ENCODE measurements at places on chromosomes 3 and 15. TPM values are rescaled to one million over a fixed set of nuclear protein-coding genes. Genes with fewer than 3 reads are reported as not detected.

DNA sequence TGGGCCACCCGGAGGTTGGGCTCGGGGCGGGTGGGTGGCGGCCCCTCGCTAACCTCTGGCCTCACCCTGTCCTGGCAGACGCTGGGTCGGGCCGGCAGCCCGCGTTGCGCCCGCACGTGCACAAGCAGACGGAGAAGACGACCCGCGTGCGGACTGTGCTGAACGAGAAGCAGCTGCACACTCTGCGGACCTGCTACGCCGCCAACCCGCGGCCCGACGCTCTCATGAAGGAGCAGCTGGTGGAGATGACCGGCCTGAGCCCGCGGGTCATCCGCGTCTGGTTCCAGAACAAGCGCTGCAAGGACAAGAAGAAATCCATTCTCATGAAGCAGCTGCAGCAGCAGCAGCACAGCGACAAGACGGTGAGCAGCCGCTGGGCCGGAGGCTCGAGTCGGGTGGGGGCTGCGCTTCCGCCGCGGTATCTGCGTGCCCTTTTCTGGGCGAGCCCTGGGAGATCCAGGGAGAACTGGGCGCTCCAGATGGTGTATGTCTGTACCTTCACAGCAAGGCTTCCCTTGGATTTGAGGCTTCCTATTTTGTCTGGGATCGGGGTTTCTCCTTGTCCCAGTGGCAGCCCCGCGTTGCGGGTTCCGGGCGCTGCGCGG is 3.7 kb downstream of the ISL2 start:
- DNase-seq: no peak

Gene ZNF619
- total RNA-seq: 4.9 TPM

DNA sequence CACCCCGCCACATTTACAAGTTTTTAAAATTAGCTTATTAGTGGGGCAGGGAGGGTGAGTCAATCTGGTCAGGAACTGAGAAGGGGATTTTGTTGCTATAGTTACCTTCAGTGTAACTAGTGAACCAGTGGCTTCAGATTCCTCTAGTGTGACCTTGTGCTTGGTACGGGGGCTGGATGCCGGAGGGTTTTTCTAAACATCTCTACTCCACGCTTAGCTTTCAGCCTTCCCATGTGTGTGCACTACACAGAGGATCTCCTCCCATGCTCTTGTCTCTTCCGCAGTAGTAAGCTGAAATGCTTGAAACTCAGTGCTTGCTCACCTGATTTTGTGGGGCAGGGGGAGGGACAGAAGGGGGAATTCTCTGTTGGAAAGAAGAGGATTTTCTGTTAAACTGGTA is 67.9 kb upstream of the AKAP13 start:
- peak; percentile 40 for DNase-seq

GRCh38 chr15:49731187-49732099 is 110.6 kb downstream of the DTWD1 start:
- no peak for DNase-seq

Gene CLRN1
- not detected for total RNA-seq

- DNase-seq: no peak
Observed at GRCh38 chr15:31328428-31328968, 1.9 kb downstream of the KLF13 start.

DNA sequence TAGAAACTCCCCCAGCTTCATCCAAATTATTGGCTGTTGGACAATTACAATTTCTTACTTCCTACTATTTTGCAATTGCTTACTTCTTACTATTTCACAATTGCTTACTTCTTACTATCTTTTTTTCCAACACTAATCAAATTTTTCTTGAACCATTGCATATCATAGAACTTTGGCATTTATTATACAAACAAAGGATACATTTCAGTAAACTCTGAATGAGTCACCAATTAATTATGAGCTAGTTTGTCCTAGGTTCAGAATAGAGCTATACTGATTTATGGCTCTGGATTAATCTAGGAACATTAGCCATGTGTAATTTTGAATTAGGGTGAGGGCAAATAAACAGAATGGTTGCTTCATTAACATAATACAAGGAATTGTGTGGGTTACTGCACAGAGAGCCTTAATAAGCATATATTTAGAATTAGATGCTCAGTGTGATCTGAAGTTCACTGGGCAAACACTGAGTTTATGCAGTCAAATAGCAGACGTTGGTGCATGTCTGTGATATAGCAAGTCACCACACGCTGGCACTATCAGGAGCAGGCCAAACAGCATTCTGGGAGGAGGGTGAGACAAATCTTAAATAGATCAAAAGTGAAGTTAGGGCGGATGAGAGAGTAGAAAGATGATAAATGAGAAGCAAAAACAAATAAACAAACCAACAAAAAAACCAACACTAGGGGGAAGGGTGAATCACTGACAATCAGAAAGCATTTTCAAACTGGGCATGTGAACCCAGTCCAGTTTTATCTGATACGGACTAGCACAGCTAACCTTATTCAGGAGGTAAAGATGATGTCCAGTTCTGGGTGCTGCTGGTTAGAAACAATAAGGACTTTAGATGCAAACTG is 21.5 kb downstream of the GABRR3 start:
- no peak for DNase-seq

Gene HHLA2
- not detected for total RNA-seq

GRCh38 chr3:46713050-46713897 is 4.4 kb downstream of the PRSS50 start:
- DNase-seq: no peak

Gene ZCWPW2
- total RNA-seq: not detected

DNA sequence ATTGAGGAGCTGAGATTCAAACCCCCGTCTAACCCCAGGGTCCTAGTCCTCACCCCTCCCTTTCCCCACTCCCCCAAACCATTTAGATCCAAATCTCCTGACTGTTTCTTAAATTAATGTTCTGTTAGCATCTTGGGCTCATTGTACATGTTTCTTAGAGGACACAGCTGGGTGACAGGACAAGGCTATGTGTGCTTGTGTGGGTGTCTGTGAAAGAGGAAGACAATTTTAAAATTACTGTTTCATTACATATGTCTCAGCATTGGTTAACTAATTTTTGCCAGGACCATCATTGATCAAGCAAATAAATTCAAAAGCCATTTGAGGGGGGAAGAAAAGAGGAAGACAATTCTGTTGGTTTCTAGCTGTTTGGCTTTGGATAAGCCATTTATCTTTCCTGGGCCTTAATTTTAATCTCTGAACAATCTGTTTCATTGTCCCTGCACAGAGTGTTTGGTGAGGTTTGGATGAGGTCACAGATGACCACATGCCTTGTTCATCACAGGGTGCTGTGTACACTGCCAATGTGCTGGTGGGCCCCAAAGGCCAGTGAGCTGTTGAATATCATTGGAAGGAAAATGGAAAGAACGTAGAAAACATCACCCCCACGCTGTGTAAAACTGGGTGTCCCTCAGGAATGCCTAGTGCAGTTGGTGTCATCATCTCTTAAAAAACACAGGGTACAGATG is 51.9 kb downstream of the RPLP1 start:
- no peak for DNase-seq

Gene ITIH4
- 0.69 TPM for total RNA-seq

Gene ADCY5
- total RNA-seq: 0.90 TPM

DNA sequence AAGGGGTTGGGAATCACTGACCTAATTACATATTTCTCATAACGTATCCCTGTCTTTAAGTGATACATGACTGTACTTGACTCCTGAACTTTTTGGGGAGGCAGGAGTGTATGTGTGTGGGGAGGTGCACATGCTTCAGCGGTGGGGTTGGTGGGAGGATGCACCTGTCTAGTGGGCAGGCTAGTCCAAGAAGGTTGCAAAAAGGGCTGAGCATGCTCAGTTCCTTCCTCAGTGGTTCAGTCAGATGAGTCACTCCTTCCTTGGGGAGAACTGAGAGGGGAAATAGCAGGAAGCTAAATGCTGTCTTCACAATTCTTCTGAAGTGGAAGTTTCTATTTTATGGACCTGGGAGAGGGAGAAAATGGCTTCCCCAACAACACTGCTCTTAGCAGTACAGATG is 24.6 kb upstream of the AP4E1 start:
- DNase-seq: peak; percentile 60

GRCh38 chr3:38731522-38731921 is 82.0 kb upstream of the SCN5A start:
- DNase-seq: no peak

- no peak for DNase-seq
Observed at GRCh38 chr15:77846986-77847385, 214.3 kb upstream of the LINGO1 start.

- no peak for DNase-seq
Observed at GRCh38 chr3:12773030-12773709, 14.1 kb upstream of the TMEM40 start.

GRCh38 chr3:8746780-8747345 is 13.3 kb downstream of the CAV3 start:
- no peak for DNase-seq

Gene LTK
- 4.3 TPM for total RNA-seq

Gene CLDN11
- total RNA-seq: not detected

DNA sequence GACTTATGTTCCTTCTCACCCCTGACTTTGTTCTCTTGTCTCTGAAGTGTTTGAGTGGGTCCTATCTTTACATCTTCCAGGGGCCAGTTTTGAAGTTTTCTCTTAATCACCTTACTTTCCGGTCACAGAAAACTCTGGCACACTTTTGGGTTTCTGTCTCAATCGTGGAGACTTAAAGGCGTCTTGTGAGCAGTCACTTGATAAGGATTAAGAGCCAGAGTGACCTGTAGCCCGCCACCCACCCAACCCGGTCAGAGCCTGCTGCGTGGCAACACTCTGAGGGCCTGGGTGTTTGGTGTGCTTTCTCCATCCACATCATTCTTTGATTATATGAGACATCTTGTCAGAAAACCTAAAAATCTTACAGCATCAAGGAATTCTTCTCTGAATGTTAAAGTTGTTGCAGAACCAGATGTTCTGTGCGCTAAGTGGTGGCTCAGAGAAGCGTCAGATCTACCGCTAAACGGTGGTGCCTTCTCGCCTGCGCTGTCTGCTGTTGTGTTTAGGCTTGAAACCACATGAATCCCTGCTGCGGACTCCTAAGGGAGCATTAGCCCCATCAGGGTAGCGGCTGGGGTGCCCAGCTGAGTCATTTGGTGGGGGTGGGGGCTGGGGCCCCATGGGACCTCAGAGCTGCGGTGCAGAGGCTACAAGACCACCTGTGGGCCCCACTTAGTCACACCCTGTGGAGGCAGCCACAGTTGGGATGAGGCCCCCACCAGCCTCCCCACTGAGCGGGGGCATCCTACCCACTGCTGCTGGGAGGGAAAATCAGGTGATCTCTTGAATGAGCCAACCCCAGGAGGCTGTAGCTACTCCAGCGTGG is 158.7 kb upstream of the BHLHE40 start:
- DNase-seq: no peak

Gene GPD1L
- 19.9 TPM for total RNA-seq

- DNase-seq: no peak
Observed at GRCh38 chr15:39937696-39938095, 3.8 kb downstream of the EIF2AK4 start.

Gene CTDSPL
- total RNA-seq: 26.7 TPM

DNA sequence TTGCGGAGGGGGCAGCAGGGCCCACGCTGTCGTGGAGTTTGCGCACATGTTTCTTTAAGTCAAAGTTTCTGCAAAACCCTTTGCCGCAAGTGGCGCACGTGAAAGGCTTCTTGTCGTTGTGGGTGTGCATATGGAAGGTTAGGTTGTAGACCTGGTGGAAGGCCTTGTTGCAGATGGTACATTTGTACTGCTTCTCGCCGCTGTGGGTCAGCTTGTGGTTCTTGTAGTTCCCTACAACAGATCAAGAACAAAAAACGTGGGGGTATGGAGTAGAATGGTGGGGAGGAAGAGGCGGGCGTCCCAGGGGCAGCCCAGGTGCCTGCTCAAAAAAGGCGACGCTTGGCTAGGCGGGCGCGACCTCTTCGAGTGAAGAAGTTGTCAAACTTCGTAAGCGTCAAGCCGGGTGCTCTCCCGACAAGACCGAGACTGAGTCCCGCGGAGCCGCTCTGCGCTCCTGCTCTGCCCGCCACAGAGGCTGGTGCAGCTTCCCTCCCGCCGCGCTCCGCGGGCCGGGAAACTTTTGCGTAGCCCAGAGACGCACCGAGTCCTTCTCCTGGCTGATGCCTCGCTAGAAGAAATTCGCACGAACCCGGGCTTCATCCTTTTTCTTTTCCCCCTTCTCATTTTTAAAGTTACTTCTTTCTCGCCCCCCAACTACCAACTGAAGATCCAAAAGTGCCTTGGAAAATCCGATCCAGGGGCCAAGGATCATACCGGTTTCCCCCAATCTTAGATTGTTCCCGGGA is 3.1 kb downstream of the FEZF2 start:
- DNase-seq: no peak

DNA sequence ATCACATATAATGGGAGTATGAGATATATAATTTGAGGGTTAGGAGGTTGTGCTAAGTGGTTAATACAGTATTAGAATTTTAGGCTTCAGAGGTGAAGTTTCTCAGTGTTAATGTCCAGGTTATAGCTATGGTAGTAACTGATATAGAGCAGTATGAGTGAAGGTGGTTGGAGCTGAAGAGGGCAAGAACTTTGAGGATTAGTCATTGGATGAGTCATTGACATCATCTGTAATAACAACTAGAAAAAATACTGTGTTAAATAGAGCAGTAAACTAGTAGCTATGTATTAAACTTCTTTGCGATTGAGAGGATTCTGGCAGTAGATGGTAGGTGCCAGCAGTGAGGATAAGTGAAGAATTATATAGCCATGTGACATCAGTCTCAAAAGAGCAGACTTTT is 47.5 kb upstream of the EIF3J start:
- DNase-seq: peak; percentile 88

Gene ISLR
- total RNA-seq: 0.53 TPM

- no peak for DNase-seq
Observed at GRCh38 chr3:181943285-181943684, 231.6 kb downstream of the SOX2 start.

GRCh38 chr3:61669203-61669602 is 107.8 kb downstream of the PTPRG start:
- DNase-seq: no peak

DNA sequence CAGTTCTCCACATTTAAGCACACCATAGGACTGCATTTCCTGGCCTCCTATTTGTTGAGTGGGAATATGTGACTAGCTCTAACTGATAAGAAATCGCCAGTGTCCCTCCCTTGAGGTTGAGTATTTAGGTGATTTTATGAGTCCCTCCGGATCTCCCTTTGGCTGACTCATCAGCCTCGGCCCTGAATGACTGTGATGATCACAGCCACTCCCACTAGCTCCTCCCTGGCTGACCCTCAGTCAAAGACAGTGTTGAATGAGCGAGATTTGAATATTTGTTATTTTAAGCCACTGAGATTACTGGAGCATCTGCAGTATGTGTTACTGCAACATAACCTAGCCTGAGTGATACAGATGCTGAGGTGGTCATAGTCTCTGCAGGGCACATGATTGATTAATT is 515.3 kb downstream of the EPHB1 start:
- no peak for DNase-seq

- peak; percentile 61 for DNase-seq
Observed at GRCh38 chr3:193016437-193016901, 98.8 kb upstream of the MB21D2 start.
